ENCODE measurements at places on chromosomes 1 and 21.
A peak's percentile ranks its signal among the peaks of the same experiment; 100 is the strongest.

DNA sequence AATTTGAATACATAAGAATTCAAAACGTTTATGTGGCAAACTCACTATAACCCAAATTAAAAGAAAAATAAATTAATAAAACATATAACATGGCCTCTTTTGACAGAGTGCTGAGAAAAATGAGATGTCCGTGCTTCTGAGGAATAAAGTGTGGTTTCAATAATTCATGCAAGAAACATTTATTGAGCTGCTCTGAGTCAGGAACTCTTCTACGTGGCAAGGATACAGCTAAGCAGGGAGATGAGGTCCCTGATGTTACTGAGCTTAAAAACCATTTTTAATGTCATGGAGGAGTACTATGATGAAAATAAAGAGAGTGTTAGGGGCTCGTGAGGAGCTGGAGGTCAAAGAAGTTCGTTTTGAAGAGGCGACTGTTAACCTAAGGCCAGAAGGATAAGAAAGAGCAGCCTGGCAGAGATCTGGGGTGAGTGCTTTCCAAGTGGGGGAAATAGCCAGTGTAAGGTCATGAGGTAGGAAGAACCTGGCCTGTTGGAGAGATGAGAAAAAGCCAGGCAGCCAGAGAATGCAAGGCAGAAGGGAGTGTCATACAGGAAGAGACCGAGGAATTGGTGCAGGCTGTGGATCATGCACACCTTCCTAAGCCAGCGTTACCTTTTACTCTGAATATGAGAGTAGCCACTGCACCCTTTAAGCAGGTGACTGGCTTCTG is 182.2 kb upstream of the DUSP10 start:
- DNase-seq: no peak
- no peaks in the 10 kb centered on the region for H3K27me3 ChIP-seq
- H3K36me3 ChIP-seq: no peaks in the 10 kb centered on the region
- no peak overlapping the region for H3K27ac ChIP-seq
- H3K4me3 ChIP-seq: no peak overlapping the region

- no peaks in the 10 kb centered on the region for H3K27me3 ChIP-seq
- no peak overlapping the region for H3K4me3 ChIP-seq
- H3K36me3 ChIP-seq: peaks cover 68% of the 10 kb centered on the region
- no peak for DNase-seq
- no peaks in the 10 kb centered on the region for H3K4me1 ChIP-seq
- no peak overlapping the region for H3K27ac ChIP-seq
Measured at GRCh38 chr1:109322974-109323373, 16.2 kb upstream of the MYBPHL start.

GRCh38 chr1:117499071-117499470 is 106.8 kb upstream of the TENT5C start:
- no peak for DNase-seq
- no peaks in the 10 kb centered on the region for H3K27me3 ChIP-seq
- no peaks in the 10 kb centered on the region for H3K4me1 ChIP-seq
- H3K4me3 ChIP-seq: no peak overlapping the region

- no peaks in the 10 kb centered on the region for H3K4me1 ChIP-seq
- DNase-seq: no peak
- no peak overlapping the region for H3K4me3 ChIP-seq
- no peak overlapping the region for H3K27ac ChIP-seq
- H3K36me3 ChIP-seq: no peaks in the 10 kb centered on the region
Measured at GRCh38 chr1:214833178-214833756, 230.3 kb downstream of the CENPF start.

GRCh38 chr1:202592146-202592545 is 118.1 kb downstream of the SYT2 start:
- H3K27ac ChIP-seq: no peak overlapping the region
- H3K4me1 ChIP-seq: peaks cover 56% of the 10 kb centered on the region
- peaks cover 4% of the 10 kb centered on the region for H3K36me3 ChIP-seq
- H3K27me3 ChIP-seq: no peaks in the 10 kb centered on the region
- DNase-seq: no peak

- H3K4me1 ChIP-seq: no peaks in the 10 kb centered on the region
- no peak for DNase-seq
- H3K4me3 ChIP-seq: no peak overlapping the region
Measured at GRCh38 chr1:191125950-191126349, 648.3 kb upstream of the BRINP3 start.

- no peaks in the 10 kb centered on the region for H3K4me1 ChIP-seq
- no peaks in the 10 kb centered on the region for H3K36me3 ChIP-seq
- H3K27me3 ChIP-seq: peaks cover 18% of the 10 kb centered on the region
Measured at GRCh38 chr1:34367954-34368353, 191.2 kb downstream of the C1orf94 start.

DNA sequence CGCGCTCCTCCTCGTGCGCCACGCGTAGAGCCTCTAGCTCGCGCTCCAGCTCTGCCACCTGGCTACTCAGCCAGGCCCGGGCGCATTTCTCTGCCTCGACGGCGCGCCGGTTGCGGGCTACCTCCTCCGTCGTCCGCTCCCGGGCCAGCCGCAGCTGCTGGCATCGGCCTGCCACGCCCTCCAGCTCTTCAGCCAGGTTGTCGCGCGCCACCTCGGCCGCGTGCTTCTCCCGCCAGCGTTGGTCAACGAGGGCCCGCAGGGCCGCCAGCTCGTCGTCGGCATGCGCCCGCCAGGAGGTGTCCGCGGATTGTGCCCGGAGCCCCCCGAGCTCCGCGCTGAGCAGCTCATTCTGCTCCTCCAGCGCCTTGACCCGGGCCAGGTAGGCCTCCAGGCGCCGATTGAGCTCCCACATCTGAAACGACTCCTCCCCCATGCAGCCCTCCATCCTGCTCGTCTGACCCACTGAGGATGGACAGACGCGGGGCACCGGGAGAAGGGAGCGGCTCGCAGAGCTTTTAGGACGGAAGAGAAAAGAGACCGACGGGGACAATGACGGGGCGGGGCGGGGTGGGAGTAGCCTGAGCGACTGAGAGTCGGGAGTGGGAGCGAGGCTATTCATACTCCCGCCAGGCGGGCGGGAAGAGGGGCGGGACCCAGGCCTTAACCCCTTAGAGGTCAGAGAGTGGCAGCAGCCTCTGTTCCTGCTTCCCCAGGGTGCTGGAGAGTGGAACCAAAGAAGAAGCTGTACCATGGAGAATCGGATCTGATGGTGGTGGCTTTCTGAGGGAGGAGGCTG is at the start of gene NES:
Gene NES, minus strand, starts transcription at position 588 of the 796 bp plus-strand sequence. Its CDS starts 143 bp downstream, at position 445.
- H3K36me3 ChIP-seq: no peaks in the 10 kb centered on the region
- H3K27me3 ChIP-seq: peaks cover 39% of the 10 kb centered on the region
- DNase-seq: no peak
- H3K4me3 ChIP-seq: peak within 1 kb of the TSS; percentile 51

GRCh38 chr1:186082235-186082937 is 292.7 kb downstream of the TPR start:
- H3K27me3 ChIP-seq: no peaks in the 10 kb centered on the region
- H3K36me3 ChIP-seq: no peaks in the 10 kb centered on the region

DNA sequence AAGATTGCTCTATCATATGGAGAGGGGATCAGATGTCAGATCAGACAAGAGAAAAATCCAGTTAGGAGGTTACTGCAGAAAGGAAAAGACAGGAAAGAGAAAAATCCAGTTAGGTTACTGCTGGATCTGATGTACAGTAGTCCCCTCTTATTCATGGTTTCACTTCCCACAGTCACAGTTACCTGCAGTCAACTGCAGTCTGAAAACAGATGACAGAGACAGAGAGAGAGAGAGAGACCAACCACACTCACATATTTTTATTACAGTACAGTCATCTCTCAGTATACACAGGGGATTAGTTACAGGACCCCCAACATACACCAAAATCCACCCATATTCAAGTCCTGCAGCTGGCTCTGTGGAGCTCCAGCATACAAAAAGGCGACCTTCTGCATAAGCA is 29.3 kb downstream of the NUP133 start:
- no peaks in the 10 kb centered on the region for H3K4me1 ChIP-seq
- H3K27me3 ChIP-seq: no peaks in the 10 kb centered on the region
- no peak overlapping the region for H3K4me3 ChIP-seq

- H3K27me3 ChIP-seq: no peaks in the 10 kb centered on the region
- DNase-seq: no peak
- no peaks in the 10 kb centered on the region for H3K4me1 ChIP-seq
- no peak overlapping the region for H3K4me3 ChIP-seq
- H3K27ac ChIP-seq: no peak overlapping the region
Measured at GRCh38 chr1:192003295-192004077, 154.8 kb upstream of the RGS18 start.

DNA sequence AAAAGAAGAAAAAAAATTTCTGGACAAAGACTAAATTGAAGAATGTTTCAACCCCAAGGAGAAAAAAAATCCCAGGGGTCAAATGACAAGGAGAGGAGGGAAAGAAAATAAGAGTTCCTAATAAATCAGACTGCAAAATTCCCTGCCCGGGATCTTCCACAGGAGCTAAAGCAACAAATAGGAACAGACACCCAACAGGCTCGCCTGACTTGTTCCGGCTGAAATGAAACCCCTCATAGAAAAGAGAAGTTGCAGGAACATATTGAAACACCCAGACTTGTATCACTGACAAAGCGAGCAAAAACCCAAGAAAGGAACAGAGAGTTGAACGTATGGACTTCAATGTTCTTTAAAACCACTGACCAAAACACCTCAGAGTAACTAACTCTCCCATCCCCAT is 123.0 kb downstream of the TIAM1 start:
- peaks cover 13% of the 10 kb centered on the region for H3K36me3 ChIP-seq
- no peak overlapping the region for H3K4me3 ChIP-seq
- no peak for DNase-seq
- H3K4me1 ChIP-seq: peaks cover 43% of the 10 kb centered on the region
- no peaks in the 10 kb centered on the region for H3K27me3 ChIP-seq

GRCh38 chr1:198641501-198641900 is 2.7 kb downstream of the PTPRC start:
- no peaks in the 10 kb centered on the region for H3K36me3 ChIP-seq
- peak overlapping the region; percentile 37 for H3K4me3 ChIP-seq
- H3K4me1 ChIP-seq: no peaks in the 10 kb centered on the region
- no peak overlapping the region for H3K27ac ChIP-seq
- DNase-seq: no peak
- H3K27me3 ChIP-seq: no peaks in the 10 kb centered on the region

DNA sequence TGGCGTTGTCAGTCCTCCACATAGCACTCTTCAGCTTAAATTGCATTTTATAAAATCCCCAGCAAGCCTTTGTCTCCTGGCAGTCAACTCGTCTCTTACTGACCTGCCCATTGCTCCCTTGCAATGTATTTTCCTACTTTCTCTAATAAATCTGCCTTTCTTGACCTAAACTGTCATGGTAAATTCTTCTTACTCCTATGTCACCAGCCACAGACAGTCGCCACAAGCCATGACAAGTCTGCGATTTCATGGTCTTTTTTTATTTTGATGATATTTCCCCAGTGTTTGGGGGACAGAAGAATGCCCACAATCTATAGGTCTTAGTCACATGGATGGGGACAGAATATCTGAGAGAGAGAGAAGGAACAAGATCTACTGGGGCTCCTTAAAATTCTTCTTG is 8.4 kb downstream of the IFNAR2 start:
- H3K27me3 ChIP-seq: no peaks in the 10 kb centered on the region
- H3K4me3 ChIP-seq: no peak overlapping the region
- H3K36me3 ChIP-seq: no peaks in the 10 kb centered on the region
- no peak overlapping the region for H3K27ac ChIP-seq
- no peaks in the 10 kb centered on the region for H3K4me1 ChIP-seq

- no peak overlapping the region for H3K4me3 ChIP-seq
- no peaks in the 10 kb centered on the region for H3K4me1 ChIP-seq
- H3K27ac ChIP-seq: no peak overlapping the region
- no peaks in the 10 kb centered on the region for H3K27me3 ChIP-seq
Measured at GRCh38 chr1:194078765-194079164, 892.4 kb upstream of the B3GALT2 start.
